Posterior cingulate gyrus (tissue), 11 donors: ENCODE measurements at places on chromosomes 5 and 9.

DNA sequence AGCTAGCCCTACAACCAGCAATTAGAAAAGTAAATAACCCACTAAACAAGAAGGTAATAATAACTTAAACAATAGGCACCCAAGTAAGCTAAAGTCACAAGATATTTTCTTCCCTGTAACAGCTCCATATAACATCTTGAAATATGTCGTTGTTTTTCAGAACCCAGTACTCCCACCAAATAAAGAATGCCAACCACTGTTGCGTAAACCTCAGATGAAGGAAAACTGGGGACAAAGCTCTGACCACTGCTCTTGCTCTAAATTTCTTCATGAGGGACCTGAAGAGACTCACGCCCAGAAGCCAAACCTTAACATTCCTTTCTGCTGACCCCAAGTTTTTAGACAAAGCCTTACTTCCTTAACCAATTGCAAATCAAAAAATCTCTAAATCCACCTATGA, 267.7 kb upstream of the GAS1 start:
- DNase-seq, result no peak

DNA sequence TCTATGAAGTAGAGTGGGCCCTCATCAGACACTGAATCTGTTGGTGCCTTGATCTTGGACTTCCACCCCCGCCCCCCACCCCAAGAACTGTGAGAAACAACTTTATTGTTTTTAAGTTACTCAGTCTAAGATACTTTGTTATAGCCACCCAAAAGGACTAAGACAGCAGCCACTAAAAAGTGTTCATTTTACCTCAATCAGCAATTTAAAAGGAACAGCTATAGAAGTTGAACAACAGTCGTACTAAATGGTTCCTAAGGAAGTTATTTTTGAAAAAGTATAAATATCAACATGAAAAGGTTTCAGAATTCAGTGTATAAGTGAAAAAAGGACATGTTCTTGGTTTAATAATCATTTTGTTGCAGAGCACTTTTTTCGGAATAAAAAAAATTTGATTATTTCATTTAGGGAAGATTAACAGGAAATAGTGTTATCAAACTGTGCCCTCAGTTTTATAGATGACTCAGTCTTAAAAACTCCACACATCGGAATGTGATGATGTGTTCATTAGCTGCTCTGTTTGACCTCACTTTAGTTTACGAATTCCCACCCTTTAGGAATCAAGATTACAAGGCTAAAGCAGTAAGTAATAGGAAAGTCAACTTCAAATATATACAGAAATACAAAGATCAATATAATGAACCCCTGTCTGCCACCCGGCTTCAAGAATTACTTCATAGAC, 71.2 kb downstream of the MTAP start:
- DNase-seq, result no peak

- no peak for DNase-seq
Observed at GRCh38 chr9:97487107-97487506, 14.4 kb upstream of the TMOD1 start.

- no peak for DNase-seq
Observed at GRCh38 chr5:38751103-38751502, 94.7 kb upstream of the OSMR start.

DNA sequence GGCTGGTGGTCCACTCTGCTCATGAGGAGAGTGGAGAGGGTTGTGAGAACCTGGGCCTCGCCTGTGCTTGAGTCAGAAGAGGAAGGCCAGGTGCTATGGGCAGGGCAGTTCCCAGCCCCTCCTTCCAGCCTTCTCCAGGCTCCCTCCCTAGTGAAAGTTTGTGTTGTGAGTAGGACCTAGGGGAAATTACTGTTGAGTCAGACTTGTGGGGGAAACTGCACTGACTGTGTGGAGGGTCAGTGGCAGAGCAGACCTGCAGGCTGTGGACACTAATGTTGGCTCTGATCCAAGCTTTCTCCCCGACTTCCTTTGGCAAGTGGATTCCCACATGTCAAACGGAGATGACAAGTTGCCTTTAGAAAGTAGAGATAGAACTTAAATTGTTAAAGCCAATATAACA, 102.6 kb downstream of the ARHGAP26 start:
- DNase-seq, result no peak

DNA sequence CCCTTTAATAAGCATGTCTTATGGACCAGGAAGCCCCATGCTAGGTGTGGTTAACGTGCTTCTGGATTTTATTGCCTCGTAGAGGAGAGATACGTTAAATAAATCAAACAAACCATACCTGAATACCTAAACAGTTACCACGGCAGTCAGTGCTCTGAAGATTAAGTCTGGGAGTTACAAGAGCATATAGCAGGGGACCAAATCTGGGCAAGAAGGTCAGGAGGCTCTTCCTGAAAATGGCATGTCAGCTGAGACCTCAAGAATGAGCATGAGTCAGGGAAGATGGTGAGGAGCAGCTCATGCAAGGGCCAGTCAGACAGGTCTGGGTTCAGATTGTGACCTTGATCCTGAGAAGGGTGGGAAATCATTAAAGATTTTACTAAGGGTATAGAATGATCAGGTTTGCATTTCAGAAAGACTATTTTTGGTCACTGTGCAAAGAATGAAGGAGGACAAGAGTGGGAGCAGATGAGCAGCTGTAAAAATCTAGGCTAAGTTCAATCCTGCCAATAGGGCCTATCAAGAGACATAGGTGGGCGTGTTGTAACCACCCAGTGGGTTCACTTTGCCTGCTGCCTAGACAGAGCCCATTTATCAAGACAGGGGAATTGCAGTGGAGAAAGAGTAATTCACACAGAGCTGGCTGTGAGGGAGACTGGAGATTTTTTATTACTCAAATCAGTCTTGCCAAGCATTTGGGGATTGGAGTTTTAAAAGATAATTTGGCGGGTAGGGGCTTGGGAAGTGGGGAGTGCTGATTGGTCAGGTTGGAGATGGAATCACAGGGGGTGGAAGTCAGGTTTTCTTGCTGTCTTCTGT, 4.8 kb upstream of the ZNF366 start:
- no peak for DNase-seq
